Immature natural killer cell (primary cell): ENCODE measurements at places on chromosomes 7 and 10.

DNA sequence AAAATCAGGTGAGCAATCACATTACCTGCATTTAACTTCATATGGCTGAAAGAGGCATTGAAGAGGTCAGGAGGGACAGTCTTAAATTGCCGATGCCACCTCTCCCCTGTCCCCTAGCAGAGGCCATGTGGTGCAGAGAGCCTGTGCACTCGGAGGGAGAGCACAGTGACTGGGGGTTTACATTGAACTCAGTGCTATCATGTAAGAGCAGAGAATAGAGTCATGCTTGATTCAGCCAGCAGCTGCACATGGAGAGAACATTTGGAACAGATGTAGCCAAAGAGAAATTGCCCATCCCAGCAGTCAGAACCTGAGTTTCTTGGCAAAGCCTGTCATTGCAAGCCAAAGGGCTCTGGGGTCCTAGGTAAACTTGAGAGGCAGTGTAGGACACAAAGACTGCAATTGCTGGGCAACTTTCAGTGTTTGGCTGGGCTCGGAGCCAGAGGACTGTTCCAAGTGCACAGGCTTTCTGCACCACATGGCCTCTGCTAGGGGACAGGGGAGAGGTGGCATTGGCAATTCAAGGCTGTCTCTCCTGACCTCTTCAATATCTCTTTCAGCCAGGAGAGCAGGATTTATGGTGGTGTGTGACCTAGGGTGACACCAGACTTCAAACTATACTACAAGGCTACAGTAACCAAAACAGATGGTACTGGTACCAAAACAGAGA is 267.1 kb downstream of the REEP3 start:
- no peak for DNase-seq

GRCh38 chr7:128011131-128011661 is 20.0 kb downstream of the LRRC4 start:
- no peak for DNase-seq

DNA sequence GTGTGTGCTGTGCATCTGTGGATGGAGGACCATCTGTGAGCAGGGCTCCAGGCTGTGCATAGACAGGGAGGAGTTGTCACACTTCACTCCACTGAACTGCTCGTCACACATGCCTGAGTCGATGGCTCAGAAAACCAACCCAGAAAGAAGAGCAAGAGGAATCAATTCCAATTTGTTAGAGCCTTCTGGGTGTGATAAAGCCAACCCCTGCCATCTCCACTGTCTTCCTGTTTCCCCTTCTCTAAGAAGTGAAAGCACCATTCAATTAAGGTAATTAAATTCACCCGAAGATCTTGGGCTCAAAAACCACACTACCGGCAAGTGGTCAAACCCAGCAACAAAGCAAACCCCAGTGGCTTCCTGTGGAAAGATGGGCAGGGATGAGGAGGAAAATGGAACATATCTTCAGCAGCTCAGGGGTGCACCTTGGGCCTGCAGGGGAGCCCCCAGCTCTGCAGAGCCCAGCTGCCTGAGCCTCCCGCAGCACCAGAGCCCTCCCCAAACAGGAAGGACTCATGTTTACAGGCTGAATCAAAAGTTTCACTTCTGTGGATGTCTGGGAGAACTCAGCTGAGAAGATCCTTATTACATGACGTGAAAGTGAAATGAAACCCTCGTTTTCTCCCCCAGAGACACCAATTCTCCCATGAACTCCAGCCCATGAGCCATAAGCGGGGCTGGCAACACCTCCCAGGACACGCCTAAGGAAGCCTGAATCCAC is 10.9 kb downstream of the C10orf71 start:
- peak; percentile 52 for DNase-seq

- DNase-seq = no peak
These were observed 163.6 kb downstream of the CDK14 start for GRCh38 chr7:90759710-90760109.

DNA sequence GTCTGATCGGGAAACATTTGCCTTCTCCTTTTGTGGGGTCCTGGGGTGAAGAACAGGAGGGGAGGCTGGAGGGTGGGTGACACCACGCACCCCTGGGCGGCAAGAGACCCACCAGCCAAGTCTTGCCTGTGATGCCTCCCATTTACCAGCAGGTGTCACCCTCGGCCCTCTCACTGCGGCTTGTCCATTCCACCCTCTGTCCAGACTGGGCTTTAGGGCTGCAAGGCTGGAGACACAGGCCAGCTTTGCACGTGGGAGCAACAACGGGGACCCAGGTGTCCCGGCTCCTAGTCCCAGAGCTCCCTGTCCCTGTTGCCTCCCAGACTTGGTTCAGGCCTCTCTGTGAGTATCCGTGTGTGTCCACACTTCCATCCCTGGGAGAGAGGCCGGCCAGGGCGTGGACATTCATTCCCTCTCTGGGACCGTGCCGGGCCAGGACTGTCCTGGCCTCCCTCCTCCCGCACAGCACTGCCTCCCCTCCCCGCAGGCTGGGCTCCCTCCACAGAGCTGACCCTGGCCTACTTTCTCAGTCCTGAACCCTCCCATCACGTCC is 36.2 kb upstream of the GTF2IRD1 start:
- peak; percentile 52 for DNase-seq

DNA sequence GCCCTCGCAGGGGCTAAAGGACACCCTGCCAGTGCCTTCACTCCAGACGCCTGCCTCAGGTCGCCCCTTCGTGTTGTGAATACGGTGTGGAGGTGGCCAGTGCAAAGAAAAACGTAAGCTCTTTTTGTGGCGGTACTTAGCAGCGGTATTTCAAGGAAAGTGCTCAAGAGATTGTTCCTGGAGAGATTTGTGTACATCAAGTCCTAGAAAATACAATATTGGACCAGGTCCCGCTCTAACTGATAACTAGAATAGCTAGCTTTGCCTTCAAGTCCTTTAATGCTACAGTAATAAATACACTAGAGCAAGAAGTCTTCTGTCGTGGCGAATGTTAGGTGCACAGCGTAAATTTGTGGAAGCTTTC is 689 bp downstream of the PLCE1 start:
- DNase-seq = no peak

- no peak for DNase-seq
These were observed 222.0 kb downstream of the BICC1 start for GRCh38 chr10:58734664-58735063.

DNA sequence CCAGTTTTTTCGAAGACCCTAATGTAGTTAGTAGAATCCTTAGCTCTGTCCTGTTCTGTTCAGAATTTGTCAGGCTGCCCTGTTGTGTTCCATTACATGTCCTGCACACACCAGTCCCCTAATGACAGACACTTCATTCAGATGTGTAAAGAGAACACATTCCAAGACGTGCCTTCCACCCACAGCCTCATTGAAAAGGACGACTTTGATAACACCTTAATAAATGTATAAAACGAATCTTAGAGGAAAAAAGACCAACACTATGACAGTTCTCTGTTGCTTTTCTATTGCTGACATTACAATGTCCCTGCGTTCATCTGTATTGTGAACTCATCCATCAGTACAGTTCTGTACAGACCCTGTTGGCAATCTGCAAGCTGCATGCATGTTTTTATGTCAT is 3.5 kb downstream of the LRRTM3 start:
- no peak for DNase-seq

DNA sequence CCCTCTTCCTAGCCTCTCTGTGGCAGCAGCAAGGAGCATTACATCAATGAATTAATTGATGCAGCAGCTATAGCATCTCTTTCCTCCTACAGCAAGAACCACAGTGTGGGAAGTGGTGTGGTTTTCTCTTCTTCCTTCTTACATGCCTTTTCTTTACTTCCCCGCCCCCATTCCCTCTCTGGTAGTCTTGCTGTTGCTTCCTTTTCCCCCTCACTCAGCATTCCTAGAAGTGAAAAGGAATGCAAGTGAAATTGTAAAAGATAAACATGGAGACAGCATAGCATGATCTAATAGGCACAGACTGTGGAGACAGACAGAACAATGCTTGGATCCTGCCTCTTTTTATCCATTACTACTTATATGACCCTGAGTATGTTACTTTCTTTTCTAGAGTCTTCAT is 370.5 kb upstream of the BMPER start:
- no peak for DNase-seq

- DNase-seq = no peak
These were observed 86.3 kb downstream of the PTPRE start for GRCh38 chr10:127993056-127993690.

DNA sequence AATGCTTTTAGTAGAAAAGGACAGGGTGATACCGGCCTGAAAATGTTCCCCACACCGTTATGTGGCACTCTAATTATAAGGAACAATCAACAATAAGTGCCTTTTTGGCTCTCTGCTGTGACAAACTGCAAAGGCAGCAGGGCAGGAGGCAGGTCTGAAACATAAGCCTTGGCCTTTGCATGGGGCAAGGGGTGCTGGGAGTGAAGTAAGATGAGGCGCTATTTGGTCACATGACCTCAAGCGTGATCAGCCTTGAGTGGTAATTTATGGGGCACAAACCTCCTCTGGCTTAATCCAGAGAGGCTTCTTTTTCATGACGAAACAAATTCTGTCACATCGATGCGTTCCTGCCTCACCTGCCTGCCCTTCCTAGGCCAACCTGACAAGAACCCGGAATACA is 202.7 kb downstream of the TAX1BP1 start:
- no peak for DNase-seq

- no peak for DNase-seq
These were observed 3.1 kb upstream of the PHYH start for GRCh38 chr10:13302821-13303555.

DNA sequence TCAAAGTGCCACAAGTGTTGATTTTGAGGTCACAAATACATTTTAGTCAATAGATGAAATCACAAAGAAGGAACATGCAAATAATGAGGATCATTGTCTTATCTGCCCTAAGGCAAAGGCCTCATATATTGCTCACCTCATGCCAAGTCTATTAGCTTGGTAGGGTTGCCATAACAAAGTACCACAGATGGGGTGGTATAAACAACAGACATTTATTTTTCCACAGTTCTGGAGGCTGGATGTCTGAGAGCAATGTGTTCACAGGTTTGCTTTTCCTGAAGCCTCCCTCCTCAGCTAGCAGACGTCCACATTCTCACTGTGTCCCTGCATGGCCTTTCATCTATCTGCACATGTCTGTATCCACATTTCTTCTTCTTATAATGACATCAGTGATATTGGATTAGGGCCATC is 59.6 kb downstream of the RELN start:
- DNase-seq = no peak
